ENCODE measurements at places on chromosomes 5 and 9.

GRCh38 chr9:72574156-72574810 lies 52.9 kb downstream of the TMC1 start:
- no peak for DNase-seq

DNA sequence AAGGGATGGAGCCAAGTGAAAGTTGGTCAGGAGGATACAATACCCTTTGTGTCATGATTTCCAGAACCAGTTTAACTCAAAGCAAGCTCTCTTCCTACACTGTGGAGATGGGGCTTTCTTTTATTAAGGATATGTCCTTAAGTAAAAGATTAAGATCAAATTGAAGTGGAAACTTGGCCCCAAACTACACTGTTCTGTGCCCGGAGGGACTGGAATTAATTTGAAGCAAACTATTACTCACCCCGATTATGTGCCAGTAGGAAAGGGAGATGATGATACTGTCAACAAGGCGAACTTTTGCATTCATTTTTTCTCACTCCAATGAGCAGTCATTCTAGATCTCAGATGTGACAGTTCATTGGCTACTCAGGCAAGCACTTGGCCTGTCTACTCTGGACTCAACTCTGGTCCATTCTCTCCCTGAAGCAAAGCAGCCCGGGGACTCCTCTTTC lies 186.7 kb downstream of the NTRK2 start:
- DNase-seq: no peak

DNA sequence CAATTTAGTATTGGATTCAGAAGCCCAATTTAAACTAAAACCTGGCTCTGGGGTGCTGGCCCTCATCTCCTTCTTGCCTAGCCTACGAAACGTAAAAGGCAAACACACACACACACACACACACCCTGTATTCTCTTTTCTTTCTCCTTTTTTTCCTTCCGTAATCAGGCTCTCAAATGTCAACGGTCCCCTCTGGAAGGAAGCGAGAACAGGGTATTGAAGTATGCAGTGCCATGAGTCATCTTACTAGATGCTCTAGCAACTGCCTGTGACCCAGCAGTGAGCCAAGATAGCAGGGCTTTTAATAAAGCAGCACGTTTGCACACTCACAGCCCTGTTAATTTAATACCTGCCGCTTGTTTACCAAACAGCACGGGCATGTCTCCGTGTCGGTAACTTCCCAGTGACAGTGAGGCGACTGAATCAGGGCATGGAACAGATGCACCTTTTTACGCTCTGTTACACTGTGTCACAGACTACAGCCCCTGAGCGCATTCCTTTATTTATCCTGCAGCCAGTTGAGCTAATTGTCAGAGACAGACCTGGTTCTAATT lies 243.8 kb downstream of the BNC2 start:
- DNase-seq: peak; percentile 49

GRCh38 chr9:135524130-135524861 lies 3.1 kb downstream of the LCN1 start:
- no peak for DNase-seq

GRCh38 chr5:135810188-135810943 lies 24.1 kb upstream of the SLC25A48 start:
- no peak for DNase-seq
